Urinary bladder (tissue), 4 donors: ENCODE measurements at places on chromosomes 16 and 17.

DNA sequence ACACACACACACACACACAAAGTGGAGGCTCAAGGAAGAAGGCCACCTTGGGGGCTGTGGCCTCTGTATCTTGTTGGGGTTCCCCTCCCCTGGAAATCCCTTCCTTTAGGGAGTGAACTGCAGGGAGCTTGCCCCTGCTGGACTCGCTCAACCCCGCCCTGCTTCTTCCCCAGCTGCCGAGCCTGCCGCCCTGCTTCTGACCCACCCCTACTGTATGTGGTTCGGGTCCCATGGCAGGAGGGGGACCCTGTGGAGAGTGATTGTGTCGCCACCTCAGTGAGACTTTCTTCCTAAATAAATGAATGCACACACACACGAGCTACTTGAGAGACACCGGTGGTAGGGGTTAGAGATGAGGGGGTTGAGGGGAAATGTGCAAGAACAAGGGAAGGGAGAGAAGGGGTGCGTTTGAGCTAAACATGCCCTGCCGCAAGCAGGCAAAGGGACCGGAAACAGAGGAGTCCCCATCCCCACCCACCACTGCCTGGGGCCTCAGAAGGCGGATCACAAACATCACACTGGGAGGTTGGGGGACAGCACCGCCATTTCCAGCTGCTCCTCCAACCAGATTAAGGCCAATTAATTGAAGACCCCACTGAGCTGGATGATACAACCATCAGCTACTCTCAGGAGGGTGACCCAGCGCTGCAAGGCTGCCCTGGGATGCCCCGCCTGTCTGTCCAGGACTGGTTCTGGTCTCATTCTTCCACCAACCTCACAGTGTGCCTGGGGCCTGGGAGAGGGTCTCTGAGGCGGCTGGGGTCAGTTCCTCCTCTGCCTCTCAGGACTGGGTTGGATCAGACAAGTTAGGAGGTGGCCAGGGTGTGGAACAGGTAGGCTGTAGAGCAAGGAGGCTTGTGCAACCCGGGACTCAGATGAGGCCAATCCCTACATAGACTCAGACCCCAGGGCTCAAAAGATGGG, 98.9 kb downstream of the SDK2 start:
- no peak for DNase-seq

GRCh38 chr17:31397256-31397939, 5.9 kb downstream of the RAB11FIP4 start:
- no peak for DNase-seq

DNA sequence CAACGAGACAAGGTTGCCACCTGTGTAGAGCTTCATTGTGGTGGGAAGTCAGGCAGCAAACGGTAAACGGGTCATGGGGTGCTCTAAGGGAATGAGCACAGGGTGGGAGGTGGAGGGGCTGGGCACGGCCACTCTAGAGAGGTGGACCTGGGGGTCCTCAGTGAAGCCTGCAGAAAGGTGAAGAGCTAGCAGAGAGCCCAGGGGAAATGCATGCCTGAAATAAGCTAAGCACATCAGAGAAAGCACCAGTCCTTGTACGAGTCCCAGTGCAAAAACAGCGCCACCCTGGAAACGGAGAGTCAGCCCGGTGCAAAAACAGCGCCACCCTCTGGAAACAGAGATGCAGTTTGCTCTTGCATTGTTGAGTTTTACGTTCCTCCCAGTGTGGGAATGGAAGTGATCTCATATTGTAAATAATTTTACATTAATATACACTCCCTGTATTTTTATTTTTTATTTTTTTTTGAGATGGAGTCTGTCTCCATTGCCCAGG, 65.0 kb downstream of the TBC1D16 start:
- no peak for DNase-seq

GRCh38 chr17:10013365-10014112, 108.5 kb upstream of the RCVRN start:
- no peak for DNase-seq

GRCh38 chr17:48093341-48094045, 7.8 kb downstream of the CBX1 start:
- no peak for DNase-seq

- no peak for DNase-seq
These were observed 5.3 kb downstream of the TMEM106A start for GRCh38 chr17:43216762-43217613.
